ENCODE measurements at places on chromosomes 16 and 17.

GRCh38 chr17:76611758-76612157, 26.1 kb upstream of the ST6GALNAC2 start:
- no peak for DNase-seq

DNA sequence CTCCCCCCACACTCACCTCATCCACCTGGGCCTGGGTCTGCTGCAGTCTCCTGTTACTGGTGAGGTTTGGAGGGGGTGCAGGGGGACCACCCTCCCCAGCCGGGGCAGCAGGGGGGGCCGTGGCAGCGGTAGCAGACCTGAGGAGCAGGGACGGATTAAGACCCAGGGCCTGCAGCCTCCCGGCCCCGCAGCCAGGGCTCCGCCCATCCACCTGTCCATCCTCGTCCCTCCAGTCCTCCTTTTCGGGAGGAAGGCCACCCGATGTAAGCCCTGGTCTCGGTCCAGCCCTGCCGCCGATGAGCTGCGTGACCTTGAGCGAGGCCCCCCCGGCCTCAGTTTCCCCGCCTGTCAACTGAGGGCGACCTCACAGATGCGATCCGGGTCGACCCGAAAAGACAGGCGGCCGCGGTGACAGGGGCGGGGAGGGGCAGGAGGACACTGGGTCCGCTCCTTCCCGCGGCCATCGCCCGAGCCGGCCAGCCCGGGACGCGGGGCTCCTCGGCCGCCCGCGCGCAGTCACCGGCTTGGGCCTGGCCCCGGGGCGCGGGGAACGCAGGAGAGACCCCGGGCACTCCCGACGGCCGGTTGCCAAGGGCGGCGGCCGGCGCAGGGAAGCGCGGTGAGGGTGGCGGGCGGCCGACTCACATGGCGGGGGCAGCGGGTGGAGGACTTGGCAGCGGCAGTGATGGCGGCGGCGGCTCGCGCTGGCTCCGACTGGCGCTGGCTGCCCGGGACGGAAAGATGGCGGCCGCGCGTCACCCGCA, at the start of gene VAMP2:
VAMP2 (minus strand) TSS at position 716 of the 764 bp plus-strand sequence; CDS start at position 647, 69 bp downstream.
- DNase-seq: no peak

DNA sequence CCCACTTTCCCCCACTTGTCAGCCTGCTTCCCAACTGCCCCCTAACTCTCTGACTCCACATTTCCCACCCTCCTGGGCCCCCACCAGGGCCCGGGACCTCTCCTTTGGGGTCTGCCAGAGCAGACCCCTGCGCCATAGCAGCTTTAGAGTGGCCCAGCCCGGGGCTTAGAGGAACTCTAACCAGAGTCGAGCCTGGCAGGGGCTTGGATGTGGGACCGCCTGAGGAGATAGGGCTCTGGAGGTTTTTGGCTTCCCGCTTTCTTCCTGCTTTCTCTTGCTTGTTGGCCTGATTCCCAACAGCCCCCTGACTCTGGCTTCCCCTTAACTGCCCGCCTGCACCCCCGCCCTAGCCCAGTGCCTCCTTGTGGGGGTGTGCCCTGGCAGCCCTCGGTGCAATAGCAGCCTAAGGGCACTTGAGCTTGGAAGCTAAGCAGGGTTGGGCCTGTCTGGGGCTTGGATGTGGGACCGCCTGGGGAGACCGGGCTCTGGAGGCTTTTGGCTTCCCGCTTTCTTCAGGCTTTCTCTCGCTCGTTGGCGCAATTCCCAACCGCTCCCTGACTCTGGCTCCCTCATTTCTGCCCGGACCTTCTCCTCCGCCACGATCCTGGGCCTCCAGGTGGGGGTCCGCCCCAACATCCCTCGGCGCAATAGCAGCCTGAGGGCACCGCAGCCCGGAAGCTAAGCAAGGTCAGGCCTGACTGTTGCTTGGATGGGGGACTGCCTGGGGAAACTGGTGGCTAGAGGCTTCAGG, 2292.0 kb downstream of the TP53TG3F start:
- no peak for DNase-seq

DNA sequence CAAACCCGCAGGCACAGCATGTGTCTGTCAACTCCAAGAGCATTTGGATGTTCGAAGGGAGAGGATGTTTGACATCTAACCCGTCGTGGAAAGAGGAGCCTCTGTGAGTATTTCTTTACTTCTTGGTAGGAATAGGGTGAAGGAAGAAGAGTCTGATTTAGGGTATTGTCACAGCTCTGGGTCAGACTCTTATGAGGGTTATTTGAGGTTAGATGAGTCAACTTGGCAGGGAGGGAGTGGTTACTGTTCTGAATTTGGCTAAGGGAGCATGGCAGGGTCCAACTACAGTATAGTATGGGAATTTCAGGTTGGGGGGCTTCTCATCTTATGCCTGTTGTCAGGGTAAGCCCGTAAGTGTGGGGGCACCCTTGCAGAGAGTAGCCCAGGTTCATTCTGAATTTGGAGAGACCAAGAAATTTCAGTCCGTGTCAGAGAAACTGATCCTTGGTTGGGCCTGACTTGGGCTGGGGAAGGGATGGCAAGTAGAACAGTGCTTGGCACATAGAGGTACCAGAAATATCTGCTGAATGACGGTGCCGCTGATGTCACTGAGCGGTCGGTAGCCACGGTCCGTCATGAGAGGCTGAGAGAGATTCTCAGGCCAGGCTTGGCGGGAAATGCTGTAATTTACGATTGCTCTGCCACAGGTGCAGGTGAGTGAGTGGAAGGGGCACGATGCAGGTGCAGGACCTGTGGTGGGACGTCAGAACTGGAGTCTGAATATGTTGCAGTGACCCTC, 43.2 kb downstream of the MYH3 start:
- DNase-seq: no peak

GRCh38 chr17:49969795-49970389, 902 bp downstream of the DLX4 start:
- DNase-seq: no peak

DNA sequence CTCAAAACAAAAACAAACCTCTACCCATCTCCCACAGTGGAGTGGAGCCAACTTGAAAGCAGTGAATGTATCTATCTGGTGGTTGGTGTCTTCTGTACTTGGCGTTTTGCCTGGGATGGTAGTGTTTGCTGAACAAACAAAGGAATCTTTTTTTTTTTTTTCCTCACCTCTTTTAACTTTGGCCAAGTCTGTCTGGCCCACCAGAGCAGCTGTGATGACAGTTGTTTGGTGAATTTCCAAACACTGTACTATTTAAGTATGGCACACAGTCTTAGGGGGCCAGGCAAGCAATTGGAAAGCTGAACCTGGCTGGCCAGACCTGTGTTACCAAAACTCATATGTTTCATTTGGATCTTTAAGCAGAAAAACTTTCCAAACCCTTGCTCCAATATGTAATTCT, 101.8 kb upstream of the CDH13 start:
- no peak for DNase-seq

DNA sequence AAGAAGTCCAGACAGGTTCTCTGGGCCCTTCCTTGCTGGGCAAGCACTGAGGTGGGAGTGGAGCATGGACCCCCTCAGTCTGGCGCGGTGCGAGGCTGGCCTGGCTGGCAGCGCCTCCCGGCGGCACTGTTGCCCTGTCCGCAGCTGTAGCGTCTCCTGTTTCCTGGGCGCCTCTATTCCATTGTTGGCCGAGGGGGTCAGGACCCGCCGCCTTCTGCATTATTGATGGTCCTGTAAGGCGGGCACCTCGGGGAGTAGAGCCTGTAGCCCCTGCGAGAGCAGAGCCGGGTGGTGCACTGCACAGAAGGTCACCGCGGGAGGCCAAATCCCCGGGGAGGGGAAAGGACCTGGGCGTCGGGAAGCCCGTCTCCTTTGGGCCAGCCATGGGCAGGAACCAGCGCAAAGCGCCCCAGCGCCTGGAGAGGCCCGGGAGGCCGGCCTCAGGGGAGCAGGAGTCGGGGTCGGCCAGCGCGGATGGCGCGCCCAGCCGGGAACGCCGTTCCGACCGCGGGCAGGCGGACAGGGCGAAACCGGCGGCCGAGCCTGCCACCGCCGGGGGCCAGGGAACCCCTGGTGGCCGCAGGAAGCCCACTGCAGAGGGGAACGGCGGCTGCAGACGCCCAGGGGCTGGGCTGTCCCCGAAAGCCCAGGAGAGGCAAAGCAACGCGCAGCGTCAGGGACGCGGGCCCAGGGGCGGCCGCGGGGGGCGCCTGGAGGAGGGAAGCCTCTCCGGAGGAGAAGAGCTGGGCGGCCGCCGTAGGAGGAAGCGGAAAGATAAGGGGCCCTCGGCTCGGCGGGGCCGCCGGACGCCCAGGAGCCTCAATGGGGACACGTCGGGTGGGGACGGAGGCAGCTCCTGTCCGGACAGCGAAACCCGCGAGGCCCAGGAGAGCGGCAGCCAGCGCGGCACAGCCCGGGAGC, at the start of gene MYO15B:
MYO15B (plus strand) TSS at position 126 of the 921 bp plus-strand sequence; CDS start at position 384, 258 bp downstream.
- no peak for DNase-seq

DNA sequence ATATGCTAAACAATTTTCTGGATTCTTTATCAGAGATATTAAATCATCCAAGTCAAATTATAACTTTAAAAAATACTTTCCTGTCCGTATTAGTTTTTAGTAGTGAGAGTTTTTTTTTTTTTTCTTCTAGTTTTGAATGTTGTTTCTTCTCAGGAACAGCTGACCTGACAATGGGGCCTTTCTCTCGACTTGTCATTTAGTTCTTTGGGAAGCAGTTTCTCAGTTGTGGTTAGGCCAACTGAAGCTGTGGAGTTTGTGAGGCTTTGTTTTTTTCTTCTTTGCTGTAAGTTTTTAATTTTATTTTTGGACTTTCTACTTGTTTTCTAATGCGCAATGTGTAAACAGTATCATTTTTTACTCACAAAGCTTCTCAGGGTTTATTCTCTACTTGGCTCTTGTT, 140.8 kb downstream of the FTO start:
- DNase-seq: no peak

- peak; percentile 31 for DNase-seq
These were observed 47.6 kb downstream of the GOSR1 start for GRCh38 chr17:30524847-30525246.

- DNase-seq: no peak
These were observed 2.6 kb upstream of the NTN1 start for GRCh38 chr17:9018726-9019125.

DNA sequence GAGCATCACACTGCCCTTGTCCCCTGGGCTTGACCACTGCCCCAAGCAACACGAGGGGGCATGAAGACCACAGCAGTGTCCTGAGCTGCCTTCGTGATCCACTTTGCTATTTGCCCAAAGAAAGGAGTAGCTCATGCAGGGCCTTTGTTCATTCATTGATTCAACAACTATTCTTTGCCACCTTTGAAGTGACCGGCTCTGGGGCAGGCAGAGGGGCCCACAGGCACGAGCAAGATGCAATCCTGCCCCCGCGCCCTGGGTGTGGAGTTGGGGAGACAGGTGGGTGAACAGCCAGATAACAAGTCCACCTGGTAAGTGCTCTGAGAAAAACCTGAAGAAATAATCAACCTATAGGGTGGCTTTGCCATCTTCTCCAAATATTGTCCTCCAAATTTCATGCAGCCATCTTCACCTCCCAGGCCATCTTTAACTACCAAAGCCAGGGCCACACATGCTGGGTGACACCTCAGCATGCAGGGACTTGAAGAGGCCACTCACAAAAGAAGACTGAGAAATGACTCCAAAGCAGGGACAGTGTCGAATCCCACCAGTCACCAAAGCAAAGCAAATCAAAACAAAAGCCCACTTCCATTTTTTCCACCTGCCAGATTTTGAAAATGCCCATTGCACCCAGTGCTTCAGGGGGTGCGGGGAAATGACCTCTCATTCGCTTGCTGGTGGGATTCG, 18.2 kb upstream of the RBFOX3 start:
- DNase-seq: no peak

- DNase-seq: no peak
These were observed 77.3 kb upstream of the ATF7IP2 start for GRCh38 chr16:10308305-10309193.

DNA sequence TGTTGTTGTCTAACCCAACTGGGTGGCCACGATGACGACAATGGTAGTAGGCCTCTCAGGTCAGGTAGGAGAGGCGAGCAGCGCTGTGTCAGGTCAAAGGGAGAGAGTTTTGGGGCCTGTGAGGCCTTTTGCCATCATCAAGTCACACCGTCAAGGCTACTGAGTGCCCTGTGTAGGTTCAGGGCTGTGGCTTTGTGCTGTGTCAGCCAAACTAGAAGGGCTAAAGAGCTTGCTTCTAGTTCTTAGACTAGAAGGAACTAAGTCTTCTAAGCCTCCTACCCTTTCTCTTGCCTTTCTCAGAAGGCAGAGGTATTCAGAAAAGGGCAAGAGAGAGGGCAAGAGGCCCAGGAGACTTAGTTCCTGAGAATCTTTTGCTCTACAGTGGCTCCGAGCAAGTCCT, 25.0 kb upstream of the EFCAB13 start:
- no peak for DNase-seq

DNA sequence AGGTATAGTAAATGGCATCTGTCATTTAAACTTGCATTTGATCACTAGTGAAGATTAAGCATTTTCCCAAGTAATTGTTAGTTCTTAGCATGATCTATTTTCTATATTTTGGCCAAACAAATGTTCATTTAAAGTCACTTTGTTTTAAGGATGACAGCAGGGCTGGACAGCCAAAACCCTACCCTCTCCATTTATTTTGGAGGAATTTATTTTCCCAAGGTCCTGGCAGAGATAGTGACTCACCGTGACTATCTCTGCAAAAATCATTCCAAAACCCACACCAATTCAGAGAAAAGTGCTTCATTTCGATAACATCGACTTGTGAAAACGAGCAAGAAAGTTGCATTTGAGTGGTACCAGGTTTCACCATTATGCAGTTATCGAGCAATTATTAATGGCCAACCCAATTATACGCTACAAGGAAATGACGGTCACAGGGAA, 665 bp upstream of the AKAP1 start:
- DNase-seq: no peak

GRCh38 chr16:85556456-85557082, 56.6 kb upstream of the GSE1 start:
- no peak for DNase-seq

- DNase-seq: no peak
These were observed 62.8 kb upstream of the SIAH1 start for GRCh38 chr16:48447940-48448536.

- peak; percentile 21 for DNase-seq
These were observed 4.3 kb downstream of the VAMP2 start for GRCh38 chr17:8158267-8159031.

DNA sequence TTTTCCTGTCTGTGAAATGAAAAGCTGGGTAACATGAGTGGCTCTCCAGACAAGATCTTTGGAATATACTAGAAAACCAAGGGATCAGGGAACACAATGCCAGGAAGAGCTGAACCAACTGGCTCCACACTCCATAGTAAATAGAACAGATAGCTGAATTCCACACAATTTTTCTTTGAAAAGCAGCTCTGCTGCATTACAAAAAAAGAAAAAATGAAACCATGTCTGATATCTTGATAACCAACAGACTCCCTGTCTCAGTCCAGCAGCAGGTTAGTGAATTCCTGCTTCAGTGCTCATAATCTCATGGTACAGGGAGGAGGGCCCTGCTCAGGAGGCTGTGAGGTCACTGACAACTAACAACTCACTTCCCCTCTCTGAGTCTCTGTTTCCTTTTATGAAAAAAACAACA, 97.1 kb downstream of the CDH11 start:
- no peak for DNase-seq

- DNase-seq: no peak
These were observed 202.1 kb upstream of the IRX3 start for GRCh38 chr16:54488729-54489128.

Measured in AG04449 (cell line).